Smooth muscle cell of the umbilical artery (primary cell): ENCODE measurements at places on chromosomes 13 and 19. TPM values are rescaled to one million over a fixed set of nuclear protein-coding genes. Genes with fewer than 3 reads are reported as not detected.

BSG gene
- 507 and 644 TPM in 2 replicates for total RNA-seq

CEACAM7 gene
- not detected in 2 replicates for total RNA-seq

SGTA gene
- total RNA-seq, result 24.3 and 46.1 TPM in 2 replicates

OR4F17 gene
- not detected in 2 replicates for total RNA-seq

NLRP5 gene
- total RNA-seq, result not detected in 2 replicates

DKKL1 gene
- 0.59 TPM in 1 of 2 replicates, not detected in the other for total RNA-seq

INSL3 gene
- not detected in 2 replicates for total RNA-seq

TEX29 gene
- 0.30 TPM in 1 of 2 replicates, not detected in the other for total RNA-seq

SIGLEC6 gene
- total RNA-seq, result not detected in 2 replicates

SLAIN1 gene
- 0.30 and 0.65 TPM in 2 replicates for total RNA-seq

KIR3DL2 gene
- total RNA-seq, result not detected in 2 replicates

CD22 gene
- 0.55 TPM in 1 of 2 replicates, not detected in the other for total RNA-seq

SHC2 gene
- total RNA-seq, result 0.78 and 1.8 TPM in 2 replicates

MEIOSIN gene
- total RNA-seq, result not detected in 2 replicates

BICRA gene
- total RNA-seq, result 6.5 and 7.9 TPM in 2 replicates

B3GNT8 gene
- 0.30 and 0.88 TPM in 2 replicates for total RNA-seq

KLC3 gene
- not detected in 2 replicates for total RNA-seq

NAPSA gene
- total RNA-seq, result 0.30 and 0.32 TPM in 2 replicates

MRPS31 gene
- 13.4 and 19.7 TPM in 2 replicates for total RNA-seq

CATSPERD gene
- total RNA-seq, result not detected in 2 replicates

OVOL3 gene
- total RNA-seq, result not detected in 2 replicates

ZBTB32 gene
- not detected in 2 replicates for total RNA-seq

CGB1 gene
- total RNA-seq, result not detected in 2 replicates

RNF17 gene
- not detected in 2 replicates for total RNA-seq

METTL21C gene
- total RNA-seq, result not detected in 2 replicates

CLIP3 gene
- total RNA-seq, result 14.3 and 22.8 TPM in 2 replicates

KLK2 gene
- not detected in 2 replicates for total RNA-seq

NEK5 gene
- 0.51 and 0.59 TPM in 2 replicates for total RNA-seq

IRGC gene
- total RNA-seq, result not detected in 2 replicates

MED26 gene
- 2.4 and 5.7 TPM in 2 replicates for total RNA-seq

C1QTNF9B gene
- not detected in 2 replicates for total RNA-seq

TNNT1 gene
- total RNA-seq, result 1.5 and 3.0 TPM in 2 replicates
